ENCODE measurements at places on chromosomes 1 and 21.
A peak's percentile ranks its signal among the peaks of the same experiment; 100 is the strongest.

- no peak for DNase-seq
These were observed 708.4 kb downstream of the KCNT2 start for GRCh38 chr1:195899762-195900352.

DNA sequence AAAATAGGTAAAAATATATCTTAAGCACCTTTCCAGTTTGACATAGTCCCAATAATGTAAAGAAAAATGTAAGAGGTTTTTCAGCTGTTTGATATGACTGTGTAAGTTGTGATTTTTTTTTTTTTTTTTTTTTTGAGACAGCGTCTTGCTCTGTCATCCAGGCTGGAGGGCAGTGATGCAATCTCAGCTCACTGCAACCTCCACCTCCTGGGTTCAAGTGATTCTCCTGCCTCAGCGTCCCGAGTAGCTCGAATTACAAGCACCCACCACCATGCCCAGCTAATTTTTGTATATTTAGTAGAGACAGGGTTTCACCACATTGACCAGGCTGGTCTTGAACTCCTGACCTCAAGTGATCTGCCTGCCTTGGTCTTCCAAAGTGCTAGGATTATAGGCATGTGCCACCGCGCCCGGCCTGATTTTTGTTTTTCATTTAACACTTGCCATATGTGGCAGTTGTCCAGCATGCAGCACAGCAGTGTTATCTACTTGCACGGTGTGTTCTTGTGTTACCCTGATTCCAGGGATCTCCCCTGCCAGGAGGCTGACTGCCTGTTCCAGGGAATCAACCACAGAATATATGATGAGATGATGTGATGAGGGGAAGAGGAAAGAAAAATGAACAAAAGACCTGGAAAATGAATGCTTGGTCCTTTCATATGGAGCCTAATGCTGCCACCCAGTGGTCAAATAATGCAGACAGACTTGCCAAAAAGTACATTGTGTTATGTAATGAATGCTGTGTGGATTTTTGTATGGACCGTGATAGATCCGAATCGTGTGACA lies 79.0 kb downstream of the RAVER2 start:
- DNase-seq: peak; percentile 22

- no peak for DNase-seq
These were observed 47.3 kb downstream of the NEGR1 start for GRCh38 chr1:72235062-72235461.

DNA sequence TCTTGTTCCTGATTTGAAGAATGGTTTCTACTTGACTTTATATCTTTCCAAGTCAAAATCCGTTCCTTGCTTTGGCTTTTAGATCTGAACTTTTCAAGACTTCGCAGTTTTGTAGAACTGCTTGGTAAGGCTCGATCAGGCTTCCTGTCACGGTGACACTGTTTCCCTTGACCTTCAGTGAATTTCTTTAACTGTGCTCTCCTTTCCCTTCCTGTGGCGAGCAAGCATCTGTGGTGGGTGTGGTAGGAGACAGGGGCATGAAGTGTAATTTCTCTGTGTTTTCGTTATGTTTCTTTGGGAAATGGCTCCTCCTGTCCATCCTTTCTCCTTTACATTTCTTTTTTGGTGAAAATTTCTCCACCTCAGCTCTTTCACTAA lies 10.4 kb downstream of the STYXL2 start:
- DNase-seq: no peak

GRCh38 chr1:221761354-221762002 lies 19.6 kb upstream of the DUSP10 start:
- DNase-seq: no peak

GRCh38 chr21:44886113-44887075 lies 12.9 kb upstream of the PTTG1IP start:
- DNase-seq: no peak

GRCh38 chr1:187001198-187001889 lies 172.6 kb downstream of the PLA2G4A start:
- no peak for DNase-seq

- no peak for DNase-seq
These were observed 382.3 kb upstream of the ZRANB2 start for GRCh38 chr1:71463144-71463543.

DNA sequence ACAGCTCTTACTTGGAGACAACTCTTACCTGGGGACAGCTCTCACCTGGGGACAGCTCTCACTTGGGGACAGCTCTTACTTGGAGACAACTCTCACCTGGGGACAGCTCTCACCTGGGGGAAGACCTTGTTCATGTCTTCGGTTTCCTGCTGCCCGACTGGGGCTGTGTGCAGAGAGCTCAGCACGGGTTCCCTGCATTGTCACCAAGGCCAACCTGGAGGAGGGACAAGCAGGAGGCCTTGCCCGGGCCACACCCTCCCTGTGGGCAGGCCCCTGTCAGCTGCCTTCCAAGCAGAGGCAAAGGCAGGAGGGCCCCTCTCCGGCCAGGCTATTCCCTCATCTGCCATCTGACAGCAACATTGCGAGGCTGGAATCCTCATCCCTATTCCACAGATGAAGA lies at the start of gene LDLRAD1:
TSS of gene LDLRAD1 (minus strand) at position 208 of the 400 bp plus-strand sequence. CDS start at position 134, 74 bp downstream.
- no peak for DNase-seq

GRCh38 chr1:89941110-89941766 lies 53.7 kb upstream of the ZNF326 start:
- DNase-seq: no peak

DNA sequence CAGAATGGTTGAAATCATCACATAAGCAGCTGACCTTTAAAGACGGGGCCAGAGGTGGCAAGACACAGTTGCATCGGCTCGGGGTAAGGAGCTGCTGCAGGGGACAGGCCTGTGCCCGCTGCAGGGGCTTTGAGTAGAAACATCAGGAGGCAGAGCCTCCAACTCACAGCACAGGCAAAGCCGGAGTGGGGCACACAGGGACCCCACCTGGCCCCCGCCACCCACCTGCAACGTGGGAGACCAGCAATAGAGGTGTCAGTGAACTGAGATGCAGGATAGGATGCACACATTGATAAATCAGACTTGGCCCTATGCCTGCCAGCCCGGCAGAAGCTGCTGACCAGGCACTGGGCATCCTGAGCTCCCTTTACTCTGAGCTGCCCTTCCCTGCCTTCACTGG lies 257.2 kb downstream of the NPHP4 start:
- no peak for DNase-seq

GRCh38 chr1:184761969-184762485 lies 7.4 kb upstream of the EDEM3 start:
- DNase-seq: no peak

DNA sequence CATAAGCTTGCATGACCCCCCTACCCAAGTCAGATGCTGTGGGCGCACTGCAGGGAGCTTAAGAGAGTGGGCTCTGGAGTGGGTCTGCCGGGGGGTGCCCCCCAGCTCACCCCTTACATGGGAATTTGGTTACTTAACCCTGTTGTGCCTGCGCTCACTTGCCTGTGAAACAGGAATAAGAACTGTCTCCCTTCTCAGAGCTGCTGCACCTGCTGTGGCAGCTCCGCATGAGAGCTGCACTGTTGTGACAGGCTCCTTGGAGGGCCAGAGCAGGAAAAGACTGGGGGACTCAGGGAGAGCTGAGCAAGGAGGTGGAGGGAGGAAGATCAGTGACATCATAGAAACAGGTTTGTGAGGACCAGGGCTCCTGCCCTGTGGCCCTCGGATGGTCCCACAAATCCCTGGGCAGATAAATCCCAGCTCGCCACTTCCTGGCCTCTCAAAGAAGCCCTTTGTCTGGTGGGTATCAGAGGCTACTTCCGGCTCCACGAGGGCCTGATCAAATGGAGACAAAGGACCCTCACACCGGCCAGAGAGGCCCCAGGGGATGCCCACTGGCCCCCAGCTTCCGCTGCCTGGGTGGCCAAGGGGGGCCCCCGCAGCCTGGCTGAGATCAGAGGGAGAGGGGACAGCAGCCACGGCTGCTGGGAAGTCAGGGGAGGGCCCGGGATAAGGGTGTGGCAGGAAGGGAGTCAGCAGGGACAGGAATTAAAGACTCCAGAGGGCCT lies 28.9 kb upstream of the LAPTM5 start:
- no peak for DNase-seq

- DNase-seq: no peak
These were observed 11.3 kb downstream of the GBP2 start for GRCh38 chr1:89114662-89115061.

DNA sequence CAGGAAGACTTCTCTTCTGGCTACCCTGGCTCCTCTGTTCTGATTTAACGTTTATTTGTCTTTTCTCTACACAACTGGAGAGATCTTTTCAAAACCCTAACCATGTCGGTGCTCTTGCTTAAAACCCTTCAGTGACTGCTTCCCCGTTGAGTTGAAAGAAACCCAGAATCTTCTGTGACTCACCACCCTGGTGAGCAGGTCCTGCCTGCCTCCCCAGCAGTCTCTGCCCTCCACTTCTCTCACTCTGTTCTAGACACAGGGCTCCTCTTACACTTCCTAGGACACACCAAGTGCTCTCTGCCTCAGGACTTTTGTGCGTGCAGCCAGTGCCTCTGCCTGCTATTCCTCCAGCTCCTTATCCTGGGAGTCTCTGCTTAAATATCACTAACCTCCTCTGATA lies 131.4 kb downstream of the IER5 start:
- no peak for DNase-seq

GRCh38 chr1:25750923-25751605 lies 48.9 kb upstream of the SELENON start:
- DNase-seq: no peak

DNA sequence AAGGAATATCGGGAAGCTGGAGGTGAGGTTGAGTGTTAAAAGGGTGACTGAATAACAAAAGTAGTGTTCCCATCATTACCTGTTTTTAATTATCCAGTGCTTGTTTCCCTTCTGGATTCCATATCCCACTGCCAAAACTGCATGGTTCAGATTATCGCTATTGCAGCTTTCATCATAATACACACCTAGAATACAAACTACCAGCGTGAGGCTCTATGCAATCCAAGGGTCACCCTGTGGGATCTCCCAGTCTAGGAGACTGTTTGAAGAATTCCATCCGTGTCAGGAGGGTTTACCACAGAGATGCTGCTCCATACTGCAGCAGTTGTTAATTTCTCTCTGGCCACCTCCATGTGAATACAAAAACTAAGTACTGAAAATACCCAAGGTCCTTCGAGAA lies 9.0 kb downstream of the CTSK start:
- DNase-seq: no peak

All from stimulated activated CD4-positive, alpha-beta T cell treated with anti-CD3 and anti-CD28 coated beads, Interleukin-15, amount 100 ng/mL, for 1 hour (primary cell).